Neural progenitor cell (in vitro differentiated cells): ENCODE measurements at places on chromosomes 13 and 19.

DNA sequence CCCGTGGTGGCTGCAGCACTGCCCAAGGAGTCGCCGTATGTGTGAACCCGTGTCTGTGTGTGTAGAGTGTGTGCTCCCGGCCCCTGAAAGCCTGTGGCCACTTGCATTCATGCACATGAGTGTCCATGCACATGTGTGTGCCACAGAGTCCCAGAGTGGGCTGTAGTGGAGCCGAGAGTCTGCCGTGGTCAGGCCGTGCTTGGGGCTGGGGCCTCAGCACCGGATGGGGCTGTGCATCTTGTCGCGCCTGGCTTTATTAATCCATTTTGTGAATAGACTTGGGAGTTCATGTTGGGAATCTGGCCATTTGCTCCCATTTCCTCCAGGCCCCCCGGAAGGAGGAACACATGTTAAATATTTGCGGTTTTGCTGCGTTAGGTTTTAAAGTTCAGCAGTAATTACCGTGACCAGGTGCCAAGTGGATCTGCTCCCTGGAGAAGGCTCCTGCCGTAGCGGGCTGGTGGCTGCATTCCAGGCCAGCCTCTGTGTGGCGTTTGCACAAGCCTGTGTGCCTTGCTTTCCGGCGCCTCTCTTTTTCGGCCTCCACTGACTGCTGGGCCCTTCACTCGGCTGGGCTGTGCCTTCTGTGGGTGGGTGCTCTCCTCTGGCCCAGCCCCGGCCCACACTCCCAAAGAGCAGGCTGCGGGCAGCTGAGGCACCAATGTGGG is 69.2 kb upstream of the KCTD15 start:
- no peak for DNase-seq

DNA sequence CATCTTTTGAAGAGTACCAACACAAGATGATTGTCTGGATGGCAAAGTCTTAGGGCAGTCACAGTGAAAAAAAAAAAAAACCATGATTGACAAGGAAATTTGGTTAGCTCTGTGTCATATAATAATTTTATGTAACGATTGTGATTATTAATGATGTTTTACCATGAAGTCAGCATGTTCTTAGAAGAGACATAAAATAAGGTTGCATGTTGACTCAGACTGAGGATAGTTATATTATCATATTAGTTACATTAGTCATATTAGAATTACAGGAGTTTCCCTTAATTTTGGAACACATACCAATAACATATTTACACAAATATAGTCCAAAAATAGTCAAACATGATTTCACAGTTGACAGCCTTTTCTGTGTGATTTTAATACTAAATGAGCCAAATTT is 5.7 kb downstream of the ZNF431 start:
- no peak for DNase-seq

DNA sequence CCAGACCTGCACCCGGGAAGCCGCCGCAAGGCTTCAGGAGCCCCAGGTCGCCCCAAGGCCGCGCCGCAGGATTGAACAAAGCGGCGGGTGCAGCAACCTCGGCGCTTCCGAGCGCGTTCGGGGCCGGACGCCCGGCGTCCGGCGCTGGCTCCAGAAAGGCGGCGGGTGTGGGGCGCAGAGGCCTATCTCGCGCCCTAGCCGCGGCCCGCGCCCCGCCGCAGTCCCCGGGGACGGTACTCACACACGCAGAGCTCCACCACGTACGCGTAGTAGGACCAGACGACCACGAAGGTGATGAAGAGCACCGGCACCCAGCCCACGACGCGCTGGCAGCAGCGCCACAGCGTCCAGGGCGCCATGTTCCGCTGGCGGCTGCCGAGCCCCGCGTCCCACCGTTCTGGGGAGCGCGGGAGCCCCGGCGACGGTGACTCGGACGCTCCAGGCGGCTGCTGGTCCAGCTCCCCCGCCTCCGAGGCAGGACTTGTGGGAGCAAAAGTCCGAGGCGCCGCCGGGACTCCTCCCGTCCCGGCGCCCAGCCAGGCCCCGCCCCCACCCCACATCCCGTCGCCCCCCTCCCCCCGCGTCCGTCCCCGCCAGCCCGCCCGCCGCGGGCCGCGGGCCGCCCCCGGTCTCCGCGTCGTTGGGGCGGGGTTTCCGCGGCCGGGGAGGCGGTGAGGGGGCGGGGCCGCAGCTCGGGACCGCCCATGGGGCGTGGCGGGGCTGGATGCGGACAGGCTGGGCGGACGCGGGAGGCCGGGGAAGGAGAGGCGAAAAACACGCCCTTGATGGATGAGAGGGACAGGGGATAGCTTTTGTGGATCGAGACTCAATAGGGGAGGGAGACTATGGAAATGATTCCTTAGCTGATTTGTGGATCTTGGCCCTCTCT is at the start of gene ZDHHC20:
TSS of gene ZDHHC20 (minus strand) at position 491 of the 889 bp plus-strand sequence. CDS start at position 359, 132 bp downstream.
- peak; percentile 94 for DNase-seq

DNA sequence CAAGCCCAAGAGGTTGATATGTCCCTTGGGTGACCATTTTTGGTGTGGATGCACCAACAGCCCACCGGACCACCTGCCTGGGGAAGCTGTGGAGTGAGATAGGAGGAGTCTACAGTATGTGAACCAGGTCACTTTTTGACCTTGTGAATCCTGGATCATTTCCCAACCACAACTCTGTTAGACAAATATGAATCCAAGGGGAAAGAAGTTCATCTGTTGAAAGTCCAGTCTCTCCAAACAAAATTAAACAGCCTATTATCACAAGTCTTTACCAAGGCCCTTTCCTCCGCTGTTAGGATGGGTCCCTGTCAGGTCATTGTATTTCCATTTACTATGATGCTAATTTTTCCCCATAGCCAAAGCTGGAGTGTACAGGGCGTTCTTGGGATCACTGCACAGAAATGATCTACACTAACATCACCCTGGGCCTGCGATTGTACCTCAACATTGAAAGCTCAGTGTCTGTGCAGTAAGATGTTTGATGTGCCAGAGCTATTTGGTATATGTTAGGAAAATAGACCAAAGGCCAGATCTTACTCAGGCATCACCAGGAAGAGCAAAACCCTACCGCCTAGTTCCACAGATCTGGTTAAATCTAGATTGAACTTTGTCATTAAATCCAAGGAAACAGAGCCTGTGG is 117.1 kb downstream of the STARD13 start:
- DNase-seq = no peak

DNA sequence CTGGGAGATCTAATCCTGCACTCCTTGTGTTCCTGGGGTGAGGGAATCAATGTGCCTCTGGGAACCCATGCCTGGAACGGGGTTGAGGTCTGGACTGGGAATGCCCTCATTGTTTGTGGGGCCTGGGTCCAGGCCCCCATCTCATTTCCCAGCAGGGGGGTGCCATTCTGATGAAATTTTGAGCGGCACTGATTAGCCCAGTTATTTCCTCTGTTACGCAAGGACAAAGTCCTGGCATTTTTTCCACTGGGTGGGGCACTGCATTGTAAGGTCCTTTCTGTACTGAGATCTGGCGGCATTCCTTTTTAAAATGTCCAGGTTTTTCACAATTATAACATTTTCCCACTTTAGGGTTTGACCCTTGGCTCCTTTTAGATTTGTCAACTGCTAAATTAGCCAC is 14.8 kb downstream of the FPR3 start:
- no peak for DNase-seq

DNA sequence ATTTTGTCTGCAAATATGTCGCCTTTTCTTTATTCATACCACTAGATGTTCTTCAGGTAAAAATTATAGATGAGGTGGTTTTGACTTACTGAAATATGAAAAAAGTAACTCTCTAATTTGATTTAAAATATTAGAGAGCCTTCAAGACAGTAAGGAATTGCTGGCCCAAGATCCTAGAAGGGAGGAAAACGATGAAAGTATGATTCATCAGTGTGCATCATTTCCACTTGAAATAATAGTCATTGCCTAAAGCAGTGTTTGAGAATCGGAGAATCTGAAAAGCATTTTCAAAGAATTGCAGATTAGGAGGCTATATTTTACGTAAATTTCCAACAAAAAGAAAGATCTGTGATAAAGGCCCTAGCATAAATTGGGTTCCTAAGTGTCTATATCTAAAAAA is 1707.9 kb upstream of the PRR20A start:
- DNase-seq = no peak

DNA sequence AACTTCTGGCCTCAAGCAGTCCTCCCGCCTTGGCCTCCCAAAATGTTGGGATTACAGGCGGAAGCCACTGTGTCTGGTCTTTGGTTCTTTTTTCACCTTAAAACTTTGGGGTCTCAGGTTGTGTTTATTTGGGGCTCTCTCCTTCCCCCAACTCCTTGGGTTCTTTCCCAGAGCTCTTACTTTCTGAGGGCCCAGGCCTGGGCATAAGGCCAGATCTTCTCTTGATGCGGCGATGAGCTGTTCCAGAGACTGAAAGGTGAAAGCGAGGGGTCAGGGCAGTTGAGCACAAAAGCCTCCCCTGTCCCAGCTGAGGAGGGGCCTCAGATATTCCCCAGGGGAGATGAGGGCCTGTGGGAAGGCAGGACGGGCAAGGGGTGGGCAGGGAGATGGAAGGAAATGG is 7.1 kb downstream of the POLR1G start:
- no peak for DNase-seq

DNA sequence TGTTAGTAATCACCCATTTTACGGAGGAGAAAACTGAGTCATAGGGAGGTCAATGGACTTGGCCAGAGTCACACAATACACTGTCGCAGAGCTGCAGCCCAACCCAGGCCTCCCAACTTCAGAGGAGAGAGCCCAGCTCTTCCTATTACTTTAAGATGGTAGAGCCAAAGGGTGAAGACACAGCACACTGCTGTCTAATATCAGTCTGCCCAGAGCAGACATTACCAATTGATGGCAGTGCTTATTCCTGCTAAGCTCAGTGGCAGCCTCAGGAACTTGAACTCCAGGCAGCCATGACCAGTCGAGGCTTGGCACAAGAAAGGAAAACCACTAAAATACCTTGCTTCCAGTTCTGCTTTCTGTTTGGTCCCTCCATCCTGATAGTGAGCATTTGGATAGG is 18.4 kb downstream of the TMEM150B start:
- no peak for DNase-seq

- no peak for DNase-seq
Observed at GRCh38 chr13:39955560-39955959, 300.1 kb downstream of the COG6 start.

DNA sequence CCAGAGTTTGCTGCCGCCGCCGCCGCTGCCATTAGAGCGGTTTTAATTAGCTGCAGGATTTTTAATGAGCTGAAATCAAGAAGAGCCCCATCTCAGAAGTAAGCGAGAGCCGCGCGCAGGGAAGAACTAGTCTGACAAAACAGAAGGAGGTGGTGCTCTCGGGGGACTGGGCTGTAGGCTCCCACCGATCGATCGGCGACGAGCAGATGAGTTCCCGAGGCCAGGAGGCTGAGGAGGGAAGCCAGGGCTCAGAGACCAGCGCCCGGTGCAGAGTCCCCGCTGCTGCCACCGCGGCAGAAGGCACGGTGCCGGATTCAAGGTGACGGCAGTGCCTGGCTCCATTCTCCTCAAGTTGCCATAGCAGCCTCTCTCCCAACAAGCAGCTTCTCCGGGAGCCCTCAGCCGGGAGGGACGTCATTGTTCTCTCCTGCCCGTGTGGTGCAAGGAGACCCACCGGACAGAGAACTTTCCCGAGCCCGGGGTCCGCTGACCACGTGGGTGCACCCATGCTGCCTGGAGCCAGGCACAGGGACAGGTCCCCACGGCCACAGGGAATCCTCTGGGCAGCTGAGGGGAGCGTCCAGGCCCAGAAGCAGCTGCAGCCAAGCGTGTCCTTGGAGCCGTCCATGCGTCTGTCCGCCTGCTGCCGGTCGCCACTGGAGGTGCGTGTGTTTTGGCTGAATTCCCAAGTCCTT is 62.9 kb downstream of the CHST8 start:
- DNase-seq = peak; percentile 54

DNA sequence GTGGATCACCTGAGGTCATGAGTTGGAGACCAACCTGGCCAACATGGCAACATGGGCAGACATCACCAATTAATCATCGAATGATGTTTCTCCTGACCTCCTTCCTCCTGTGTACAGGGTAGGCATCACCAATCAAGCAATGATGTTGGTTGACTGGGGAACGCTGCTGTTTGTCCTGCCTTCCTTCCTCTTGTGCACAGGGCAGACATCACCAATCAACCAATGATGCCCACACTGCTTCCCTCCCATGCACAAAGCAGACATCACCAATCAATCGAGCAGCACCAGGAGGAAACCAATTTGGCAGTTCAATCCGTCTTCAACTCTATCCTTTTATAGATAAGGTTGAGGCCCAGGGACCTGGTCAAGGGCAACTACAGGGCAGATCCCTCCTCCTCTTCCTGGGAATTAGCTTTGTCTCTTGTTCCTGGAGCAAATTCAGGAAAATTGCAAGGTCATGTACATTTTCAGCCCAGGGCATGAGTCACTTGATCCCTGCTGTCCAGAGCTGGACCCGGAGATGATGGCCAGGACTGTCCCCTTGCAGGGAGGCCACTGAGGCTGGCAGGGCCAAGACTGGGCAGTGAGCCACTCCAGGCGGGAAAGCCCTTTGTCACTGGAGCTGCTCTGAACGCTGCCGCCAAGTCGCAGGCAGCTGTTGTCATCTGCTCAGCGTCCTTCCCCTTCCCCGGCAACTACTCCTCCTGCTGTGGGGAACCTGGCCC is 5.3 kb upstream of the CSNK1G2 start:
- no peak for DNase-seq

DNA sequence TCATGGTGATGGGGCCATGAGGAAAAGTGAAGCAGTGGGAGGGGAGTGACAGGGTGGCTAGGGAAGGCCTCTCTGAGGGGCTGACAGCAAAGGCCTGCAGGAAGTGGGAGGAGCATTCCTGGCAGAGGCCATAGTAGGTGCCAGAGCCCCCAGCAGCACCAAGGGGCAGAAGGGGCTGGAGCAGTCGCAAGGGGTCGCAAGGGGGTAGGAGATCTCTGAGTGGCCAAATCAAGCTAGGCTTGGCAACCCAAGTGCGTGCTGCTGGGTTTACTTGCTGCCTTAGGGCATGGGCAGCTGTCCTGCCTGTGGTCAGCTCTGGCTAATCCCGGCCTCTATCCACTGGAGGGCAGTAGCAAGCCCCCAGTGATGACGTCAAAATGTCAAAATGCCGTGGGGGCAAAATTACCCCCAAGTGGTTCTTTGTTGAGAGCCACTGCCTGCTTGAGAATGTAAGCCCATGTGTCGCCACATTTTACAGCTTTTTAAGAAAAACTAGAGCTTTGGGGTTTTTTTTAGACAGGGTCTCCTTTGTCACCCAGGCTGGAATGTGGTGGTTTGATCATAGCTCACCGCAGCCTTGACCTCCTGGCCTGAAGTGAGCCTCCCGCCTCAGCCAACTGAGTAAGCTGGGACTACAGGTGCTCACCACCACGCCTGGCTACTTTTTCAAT is 11.8 kb downstream of the CCDC97 start:
- DNase-seq = peak; percentile 80

DNA sequence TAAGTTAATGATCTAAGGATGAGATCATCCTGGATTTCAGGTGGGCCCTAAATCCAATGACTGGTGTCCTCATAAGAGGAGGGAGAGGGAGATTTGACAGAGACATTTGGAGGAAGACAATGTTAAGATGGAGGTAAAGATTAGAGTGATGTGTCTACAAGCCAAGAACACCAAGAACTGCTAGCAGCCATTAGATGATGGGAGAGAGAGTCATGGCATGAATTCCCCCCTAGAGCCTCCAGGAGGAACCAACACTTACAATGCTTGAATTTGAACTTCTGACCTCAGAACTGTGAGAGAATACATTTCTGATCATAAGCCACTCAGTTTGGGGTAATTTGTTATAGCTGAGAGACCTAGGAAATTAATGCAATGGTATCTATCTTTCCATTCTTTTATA is 68.1 kb upstream of the RFXAP start:
- no peak for DNase-seq
